ENCODE measurements at places on chromosomes 3 and 15.
A peak's percentile ranks its signal among the peaks of the same experiment; 100 is the strongest.

DNA sequence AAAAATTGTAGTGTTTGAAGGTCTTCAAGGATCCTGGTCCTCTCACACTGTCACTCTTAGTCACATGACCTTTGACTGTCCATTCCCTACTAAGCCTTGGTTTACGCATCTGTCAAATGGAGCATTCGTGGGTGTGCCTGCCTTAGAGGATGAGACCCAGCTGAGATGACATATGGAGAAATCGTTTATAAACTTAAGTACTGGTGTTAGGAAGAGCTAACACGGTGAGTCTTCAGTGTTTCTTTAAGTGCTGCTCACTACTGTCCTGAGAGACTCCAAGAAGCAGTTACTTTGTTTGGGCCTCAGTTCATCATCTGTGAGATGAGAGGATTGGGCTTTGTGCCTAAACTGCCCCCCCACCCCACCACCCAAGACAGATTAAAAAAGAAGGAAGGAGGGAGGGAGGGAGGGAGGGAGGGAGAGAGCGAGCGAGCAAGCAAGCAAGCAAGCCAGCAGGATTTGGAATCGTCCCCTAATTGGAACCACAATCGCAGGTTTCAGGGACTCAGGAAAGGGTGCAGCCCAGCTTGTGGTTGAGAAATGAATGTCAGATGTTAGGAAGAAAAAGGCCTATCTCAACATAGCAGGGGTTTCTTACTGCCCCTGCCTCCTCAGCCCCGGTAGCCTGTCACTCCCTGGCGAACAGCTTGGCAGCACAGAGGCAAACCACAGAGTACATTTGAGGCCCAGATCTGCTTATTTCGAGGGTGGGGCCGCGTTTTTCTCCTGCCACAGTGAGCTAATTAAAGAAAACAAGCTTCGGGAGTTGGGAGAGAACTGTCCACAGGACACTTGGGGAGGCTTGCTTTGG, 32.7 kb downstream of the SMAD3 start:
- peak; percentile 62 for DNase-seq

DNA sequence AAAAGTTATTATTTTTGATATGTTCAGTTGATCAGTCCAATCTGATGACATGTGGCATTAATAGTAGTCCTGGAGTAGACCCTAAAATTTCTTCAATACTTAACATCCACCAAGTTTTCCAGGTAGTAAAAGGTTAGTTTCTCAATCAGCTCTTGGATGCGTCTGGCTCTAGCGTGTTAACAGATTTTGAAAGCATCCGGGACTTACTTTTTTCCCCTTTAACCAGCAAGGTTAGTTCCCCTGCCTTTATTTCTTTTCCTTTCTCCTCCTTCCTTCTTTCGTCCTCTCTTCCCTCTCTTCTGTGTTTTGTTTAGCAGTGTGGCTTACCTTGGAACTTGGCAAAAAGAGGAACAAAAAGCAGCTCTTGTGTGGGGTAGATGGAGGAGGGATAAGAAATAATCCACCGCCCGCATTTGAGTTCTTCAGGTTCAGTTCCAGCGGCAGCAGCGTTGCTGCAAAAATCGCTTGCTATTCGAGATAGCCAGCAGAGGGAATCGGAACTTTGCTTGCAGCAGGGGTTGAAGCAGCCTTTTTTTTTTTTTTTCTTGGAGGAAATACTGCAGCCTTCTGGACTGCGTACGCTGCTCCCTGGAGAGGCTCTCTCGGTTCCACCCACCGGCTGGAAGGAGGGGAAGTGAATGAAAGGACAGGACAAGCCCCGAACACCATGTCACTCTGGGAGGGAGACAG, at the start of gene RBMS3:
Gene RBMS3, plus strand, starts transcription at position 668 of the 690 bp plus-strand sequence.
- peak; percentile 6 for DNase-seq

DNA sequence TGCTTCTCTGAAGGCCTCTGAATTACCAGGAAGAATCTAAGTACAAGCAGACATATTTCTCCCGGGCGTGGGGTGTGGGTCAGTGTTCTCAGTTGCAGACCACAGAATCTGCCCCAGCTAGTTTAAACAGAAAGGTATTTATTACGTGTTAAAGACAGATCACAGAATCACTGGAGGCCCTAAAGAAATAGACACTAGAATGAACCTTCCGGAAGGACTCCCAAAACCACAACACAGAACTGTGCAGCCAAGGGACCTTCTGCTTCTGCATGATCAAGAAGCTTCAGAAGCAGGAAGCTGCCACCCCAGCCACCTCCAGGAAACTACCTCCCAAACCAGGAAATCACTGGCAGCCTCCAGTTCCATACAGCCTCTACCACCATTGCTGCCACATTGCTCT, 32.7 kb upstream of the ZFAND6 start:
- no peak for DNase-seq

GRCh38 chr15:31328428-31328968, 1.9 kb downstream of the KLF13 start:
- peak; percentile 73 for DNase-seq

DNA sequence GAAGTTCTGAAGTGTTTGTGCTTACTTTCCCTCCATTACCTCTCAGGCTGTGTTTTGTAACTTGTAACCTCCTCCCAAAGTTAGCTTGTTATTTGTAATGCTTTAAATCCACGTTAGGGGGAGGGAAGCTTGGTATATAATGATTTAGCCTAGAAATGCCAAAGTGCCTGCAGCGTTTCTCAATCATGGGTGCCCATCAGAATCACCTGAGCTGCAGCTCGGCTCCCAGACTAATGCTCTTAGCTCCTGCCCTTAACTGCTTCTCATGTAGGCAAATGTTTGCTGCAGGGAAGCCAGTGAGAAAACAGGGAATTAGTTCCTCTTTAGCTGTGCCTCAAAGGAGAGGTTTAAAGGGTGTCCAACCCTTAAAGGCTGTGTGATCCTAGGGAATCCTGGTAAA, 219.2 kb upstream of the NAALADL2 start:
- no peak for DNase-seq

DNA sequence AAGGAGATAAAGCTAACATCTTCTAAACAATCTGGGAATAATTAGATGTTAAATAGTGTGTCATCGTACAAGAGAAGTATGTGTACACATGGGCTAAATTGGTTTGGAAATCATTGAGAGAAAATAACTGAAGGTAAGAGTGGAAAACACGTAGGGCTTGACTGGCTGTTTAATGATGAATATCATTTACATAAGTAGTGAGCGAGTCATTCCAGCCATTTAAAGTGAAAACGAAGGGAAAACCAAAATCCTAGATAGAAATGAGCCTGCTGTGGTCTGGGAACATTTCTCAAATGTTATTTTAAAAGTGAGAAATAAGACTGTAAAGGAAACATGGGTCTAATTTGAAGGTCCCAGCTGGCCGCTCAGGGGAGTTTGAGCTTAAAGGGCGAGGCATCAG, 41.9 kb upstream of the KCNMB2 start:
- DNase-seq, result no peak

DNA sequence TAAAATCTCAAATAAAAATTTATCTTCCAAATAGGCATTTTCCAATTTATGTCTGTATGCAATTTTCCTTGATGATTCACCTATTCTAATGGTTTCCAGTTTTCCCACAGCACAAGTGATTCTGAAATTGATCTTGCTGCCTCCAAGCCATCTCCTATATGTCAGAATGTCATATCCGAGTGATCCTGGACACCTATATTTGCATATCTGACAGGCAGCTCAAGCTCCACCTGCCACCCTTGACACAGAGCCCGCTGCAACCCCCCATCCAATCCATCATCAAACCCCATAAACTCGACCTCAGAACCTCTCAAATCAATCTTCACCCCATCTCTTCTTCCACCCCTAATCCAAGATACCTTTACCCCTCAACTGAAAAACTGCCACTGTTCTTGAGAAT, 579.5 kb downstream of the EPHB1 start:
- DNase-seq, result no peak

GRCh38 chr15:71677352-71677751, 133.0 kb upstream of the NR2E3 start:
- no peak for DNase-seq

GRCh38 chr15:85870216-85871014, 75.7 kb upstream of the KLHL25 start:
- DNase-seq, result no peak

- DNase-seq, result no peak
Observed at GRCh38 chr15:101136381-101137268, 115.2 kb downstream of the CHSY1 start.

DNA sequence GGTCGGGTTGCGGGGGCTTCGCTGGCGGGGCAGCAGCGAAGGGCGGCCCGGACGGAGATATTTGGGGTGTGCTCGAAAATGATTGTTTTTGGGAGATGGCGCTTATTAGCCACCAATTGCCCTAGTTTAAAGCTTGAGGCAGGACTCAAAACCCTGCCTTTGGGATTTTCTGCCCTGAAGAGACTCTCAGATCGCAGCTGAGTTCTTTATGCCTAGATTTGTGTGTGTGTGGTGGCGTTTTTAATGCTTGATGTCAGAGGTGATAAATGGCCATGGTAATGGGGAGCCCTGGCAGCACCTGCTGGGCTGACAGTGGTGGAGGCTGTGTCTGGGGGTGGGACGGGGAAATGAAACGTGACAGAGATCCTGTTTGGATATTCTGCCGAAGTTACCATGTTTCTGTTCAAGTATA, 604 bp downstream of the KCTD6 start:
- peak; percentile 62 for DNase-seq

DNA sequence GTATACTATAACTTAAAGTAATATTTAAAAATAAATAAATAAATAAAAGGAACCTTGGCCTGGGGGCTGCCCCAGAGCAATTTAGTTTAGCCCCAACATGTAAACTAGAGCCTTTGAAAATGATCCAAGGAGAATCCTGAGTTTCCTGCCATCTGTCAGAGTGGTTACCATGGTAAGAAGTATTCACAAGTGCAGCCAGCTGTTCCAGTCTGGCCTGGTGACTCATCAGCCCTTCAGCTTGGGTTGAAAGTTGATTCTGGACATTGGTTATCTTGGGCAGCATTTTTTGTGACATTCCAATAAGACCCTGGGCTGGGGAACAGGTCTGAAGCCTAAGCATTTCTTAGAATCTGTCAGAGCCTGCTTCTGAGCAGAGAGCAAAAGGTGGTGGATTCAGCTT, 72.7 kb upstream of the LRTM1 start:
- no peak for DNase-seq

- DNase-seq, result no peak
Observed at GRCh38 chr3:14453876-14454638, 51.7 kb downstream of the SLC6A6 start.

- no peak for DNase-seq
Observed at GRCh38 chr3:191958980-191959671, 498.2 kb downstream of the PYDC2 start.

DNA sequence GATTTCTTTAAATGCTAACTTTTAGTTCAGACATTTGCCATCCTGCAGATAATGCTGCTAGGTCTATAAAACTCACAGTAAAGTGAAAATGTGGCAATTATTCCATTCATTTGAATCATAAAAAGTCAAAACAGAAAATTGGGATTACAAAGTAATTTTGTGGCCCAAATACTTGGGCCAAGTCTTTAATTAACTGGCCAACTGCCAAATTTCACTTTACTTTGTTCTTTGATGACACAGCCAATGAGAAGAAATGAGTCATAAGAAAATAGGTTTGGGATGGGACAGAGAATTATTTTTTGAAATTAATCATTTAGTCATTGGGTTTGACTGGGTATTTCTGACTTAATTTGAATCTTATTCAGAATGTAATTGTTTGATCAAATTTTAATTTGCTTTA, 89.8 kb upstream of the SLC2A2 start:
- no peak for DNase-seq

- DNase-seq, result no peak
Observed at GRCh38 chr3:35900079-35900478, 260.8 kb downstream of the ARPP21 start.

- no peak for DNase-seq
Observed at GRCh38 chr15:101702077-101702476, 22.2 kb downstream of the TARS3 start.

GRCh38 chr15:79168922-79169456, 78.4 kb upstream of the RASGRF1 start:
- DNase-seq, result peak; percentile 31

DNA sequence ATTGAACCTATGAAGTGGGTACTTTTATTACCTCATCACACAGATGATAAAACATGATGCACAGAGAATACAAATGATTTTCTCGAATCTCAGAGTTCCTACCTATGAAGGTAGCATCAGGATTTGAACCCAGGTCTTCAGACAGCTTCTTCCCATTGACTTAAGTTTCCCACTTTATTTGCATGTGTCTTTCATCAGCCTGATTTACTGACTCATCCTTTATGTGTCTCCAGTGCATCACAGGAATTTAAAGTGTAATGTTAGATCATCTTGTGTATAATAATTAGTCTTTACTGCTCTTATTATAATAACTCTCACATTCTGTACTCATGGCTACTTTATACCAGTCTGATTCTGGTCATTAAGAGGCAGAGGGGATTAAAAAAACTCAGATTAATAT, 449.4 kb upstream of the SUCLG2 start:
- DNase-seq, result no peak
